ENCODE measurements at places on chromosomes 7 and 10. TPM values are rescaled to one million over a fixed set of nuclear protein-coding genes. Genes with fewer than 3 reads are reported as not detected.

FXYD4 gene
- 0.97 TPM for total RNA-seq

PTPN20 gene
- 0.61 TPM for total RNA-seq

PRPS1L1 gene
- not detected for total RNA-seq

RBM17 gene
- total RNA-seq: 123 TPM

PDIA4 gene
- total RNA-seq: 369 TPM

TNS3 gene
- total RNA-seq: 27.4 TPM

Measured in endodermal cell (in vitro differentiated cells).